Lung (tissue), 17 donors: ENCODE measurements at places on chromosomes 13 and 19.
A peak's percentile ranks its signal among the peaks of the same experiment; 100 is the strongest.

DNA sequence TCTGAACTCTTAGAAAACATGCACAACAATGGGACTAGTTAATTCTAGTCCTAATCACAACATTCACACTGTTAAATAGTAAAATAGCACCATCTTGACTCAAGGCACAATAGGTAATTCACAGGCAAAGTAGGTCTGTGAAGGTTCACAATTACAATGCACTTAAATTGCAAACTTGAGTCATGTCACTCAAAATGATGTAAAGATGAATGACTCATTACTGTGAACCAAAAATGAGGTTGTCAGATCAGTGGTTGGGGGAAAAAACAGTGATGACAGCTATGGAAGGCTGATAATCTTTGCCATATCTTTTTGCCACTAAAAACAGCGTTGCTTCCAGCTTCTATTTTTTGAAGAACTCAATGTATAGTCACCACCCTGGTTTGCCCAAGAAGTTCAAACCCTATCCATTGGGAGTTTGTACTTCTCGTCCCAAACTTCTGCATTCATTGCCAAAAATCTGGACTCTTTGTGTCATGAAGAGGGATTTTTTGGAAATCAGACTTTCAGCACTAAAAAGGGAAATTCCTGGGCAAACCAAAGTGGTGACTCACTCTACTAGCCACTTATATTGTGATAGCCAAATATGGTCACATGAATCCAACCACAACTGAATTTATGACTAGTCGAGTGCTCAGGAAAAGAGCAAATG is 200.9 kb upstream of the TMTC4 start:
- no peak for DNase-seq

DNA sequence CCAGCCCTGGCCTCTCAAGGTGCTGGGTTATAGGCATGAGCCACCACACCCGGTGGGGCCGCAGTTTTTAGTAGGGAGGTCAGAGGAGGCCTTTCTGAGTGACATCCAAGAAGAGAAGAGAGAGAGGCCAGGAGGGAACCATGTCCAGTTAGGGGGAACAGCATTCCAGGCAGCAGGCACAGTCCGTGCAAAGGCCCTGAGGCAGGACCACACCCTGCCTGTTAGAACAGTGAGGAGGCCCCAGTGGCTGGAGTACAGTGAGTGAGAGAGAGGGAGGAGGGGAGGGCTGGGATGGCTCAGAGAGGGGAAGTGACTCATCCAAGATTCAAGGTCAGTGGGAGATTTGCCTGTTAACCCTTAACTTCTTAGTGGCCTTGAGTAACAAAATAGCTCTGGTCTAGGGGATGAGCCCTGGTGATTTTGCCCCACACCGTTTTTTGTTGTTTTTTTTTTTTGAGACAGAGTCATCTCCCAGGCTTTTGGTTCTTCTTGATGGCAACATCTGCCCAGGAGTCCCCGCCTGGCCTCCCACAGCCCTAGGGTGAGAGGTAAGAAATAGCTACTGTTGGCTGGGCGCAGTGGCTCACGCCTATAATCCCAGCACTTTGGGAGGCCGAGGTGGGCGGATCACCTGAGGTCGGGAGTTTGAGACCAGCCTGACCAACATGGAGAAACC is 2.7 kb upstream of the PLIN3 start:
- no peak for DNase-seq

GRCh38 chr13:45501175-45501526 is 36.4 kb downstream of the COG3 start:
- no peak for DNase-seq

GRCh38 chr13:33682020-33682564 is 135.9 kb upstream of the RFC3 start:
- DNase-seq, result no peak

DNA sequence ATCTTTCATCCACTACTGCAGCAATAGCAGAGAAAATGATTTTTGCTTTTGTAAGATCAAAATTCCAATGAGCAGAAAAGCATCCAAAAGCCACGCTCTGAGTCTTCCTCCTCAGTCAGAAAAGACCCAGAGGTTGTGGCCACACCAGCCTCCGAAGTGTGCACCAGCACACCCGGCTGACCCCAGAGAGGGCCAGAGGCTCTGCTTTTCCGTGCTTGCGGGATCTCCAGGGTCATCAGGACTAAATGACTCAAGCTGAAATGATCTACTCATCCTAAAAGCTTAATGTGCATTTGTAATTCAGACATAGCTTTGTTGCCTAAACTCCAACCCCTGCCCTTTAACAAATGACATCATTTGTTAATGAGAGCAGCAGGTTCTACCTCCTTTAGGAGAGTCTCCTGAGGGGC is 16.5 kb downstream of the RXFP2 start:
- no peak for DNase-seq

- DNase-seq, result no peak
Measured at GRCh38 chr19:54341295-54341694, 2.3 kb upstream of the LILRA4 start.

- DNase-seq, result peak; percentile 35
Measured at GRCh38 chr13:63044589-63045313, 1629.1 kb upstream of the PCDH20 start.

DNA sequence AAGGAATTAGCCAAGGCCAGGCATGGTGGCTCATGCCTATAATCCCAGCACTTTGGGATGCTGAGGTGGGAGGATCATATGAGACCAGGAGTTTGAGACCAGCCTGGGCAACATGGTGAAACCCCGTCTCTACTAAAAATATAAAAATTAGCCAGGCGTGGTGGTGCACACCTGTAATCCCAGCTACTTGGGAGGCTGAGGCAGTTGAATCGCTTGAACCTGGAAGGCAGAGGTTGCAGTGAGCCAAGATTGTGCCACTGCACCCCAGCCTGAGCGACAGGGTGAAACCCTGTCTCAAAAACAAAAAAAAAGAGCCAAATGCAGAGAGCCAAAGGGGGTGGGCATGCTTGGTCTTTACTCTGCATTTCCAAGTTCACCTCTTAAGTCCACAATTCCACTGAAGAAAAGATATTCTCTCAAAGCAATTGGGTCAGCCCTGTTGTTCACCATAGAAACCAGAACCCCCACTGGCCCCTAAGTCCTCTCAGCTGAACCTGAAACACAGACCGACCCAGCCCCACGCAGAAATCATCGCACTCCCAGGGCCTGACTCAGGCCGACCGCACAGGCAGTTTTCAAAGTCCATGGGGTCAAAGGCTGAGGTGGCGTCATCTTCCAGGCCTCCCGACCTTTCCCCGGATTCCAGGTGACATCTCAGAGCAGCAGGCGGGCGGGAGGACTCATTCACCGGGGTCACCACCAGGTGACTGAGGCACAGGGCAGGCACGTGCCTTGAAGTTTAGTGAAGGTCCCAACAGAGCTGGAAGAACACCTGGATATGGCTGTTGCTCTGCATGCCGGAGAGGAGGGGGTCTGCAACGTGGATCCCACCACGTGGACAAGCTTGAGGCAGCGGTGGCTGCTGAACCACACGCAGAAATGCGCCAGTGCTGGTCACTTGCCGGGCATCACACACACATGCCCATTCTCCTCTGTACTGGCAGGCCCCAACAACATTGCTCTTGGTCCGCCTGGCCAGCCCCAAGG is 33.1 kb downstream of the SLC25A42 start:
- no peak for DNase-seq

- DNase-seq, result no peak
Measured at GRCh38 chr13:22589880-22590279, 590.9 kb upstream of the SGCG start.

GRCh38 chr19:34134190-34135053 is 37.9 kb upstream of the LSM14A start:
- DNase-seq, result peak; percentile 89

DNA sequence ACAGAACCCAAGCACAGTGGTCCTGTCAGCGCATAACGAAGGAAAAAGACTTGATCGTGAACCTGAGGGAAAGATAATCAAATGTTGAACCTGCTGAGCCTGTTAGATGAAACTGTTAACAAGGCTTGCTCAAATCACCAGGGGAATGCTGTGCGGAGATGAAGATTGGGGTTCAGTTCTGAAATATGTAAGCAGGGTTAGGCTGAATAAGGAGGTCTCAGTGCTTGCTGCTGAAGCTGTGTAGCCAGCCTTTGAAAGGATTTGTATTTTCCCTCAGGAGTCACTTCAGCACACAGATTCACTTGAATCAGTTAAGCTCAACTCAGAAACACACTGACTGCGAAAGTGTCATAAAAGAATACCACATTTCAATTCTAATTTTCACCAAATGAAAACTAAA is 793.5 kb downstream of the OLFM4 start:
- DNase-seq, result no peak

- DNase-seq, result no peak
Measured at GRCh38 chr13:51057906-51058305, 53.2 kb downstream of the C13orf42 start.

- DNase-seq, result peak; percentile 46
Measured at GRCh38 chr19:53102756-53103233, 427 bp downstream of the ZNF160 start.

GRCh38 chr13:75881109-75881775 is 245.1 kb downstream of the LMO7 start:
- DNase-seq, result no peak

DNA sequence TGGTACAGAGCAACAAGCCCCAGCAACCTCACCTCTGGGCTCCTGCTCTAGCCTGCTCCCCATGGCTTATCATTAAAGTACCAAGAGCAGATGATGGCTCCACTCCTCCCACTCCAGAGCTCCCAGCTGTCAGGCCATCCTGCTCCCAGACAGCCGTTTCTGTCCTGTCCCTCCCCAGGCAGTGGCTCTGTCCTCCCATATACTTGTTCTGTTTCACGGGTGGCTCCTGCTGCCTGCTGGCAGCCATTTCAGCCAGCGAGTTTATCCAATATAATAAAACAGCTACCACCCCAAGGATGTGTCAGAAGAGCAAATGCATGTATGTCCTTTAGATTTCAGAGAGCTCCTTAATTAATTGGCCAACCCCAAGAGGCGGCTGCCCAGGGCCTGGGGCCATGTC is 79.4 kb upstream of the VSTM2B start:
- no peak for DNase-seq

GRCh38 chr19:45677351-45678230 is 9.6 kb downstream of the GIPR start:
- peak; percentile 75 for DNase-seq

DNA sequence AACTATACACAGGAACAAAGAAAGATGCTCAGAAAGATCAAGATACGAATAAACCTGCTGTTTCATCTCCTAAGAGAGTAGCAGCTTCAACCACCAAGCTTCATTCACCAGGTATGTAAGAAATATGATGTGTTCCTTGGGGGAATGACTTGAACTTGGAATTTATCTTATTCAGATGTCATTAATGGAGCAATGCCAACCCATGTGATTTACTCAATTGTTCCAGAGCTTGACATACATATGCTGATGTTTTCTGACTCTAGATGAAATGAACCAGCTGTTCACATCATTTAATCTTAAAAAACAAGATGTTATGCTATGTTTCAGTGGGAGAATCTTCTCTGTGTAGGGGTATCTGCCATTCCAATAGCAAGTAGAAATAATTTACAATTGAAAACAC is 270.9 kb downstream of the SLC7A1 start:
- no peak for DNase-seq

DNA sequence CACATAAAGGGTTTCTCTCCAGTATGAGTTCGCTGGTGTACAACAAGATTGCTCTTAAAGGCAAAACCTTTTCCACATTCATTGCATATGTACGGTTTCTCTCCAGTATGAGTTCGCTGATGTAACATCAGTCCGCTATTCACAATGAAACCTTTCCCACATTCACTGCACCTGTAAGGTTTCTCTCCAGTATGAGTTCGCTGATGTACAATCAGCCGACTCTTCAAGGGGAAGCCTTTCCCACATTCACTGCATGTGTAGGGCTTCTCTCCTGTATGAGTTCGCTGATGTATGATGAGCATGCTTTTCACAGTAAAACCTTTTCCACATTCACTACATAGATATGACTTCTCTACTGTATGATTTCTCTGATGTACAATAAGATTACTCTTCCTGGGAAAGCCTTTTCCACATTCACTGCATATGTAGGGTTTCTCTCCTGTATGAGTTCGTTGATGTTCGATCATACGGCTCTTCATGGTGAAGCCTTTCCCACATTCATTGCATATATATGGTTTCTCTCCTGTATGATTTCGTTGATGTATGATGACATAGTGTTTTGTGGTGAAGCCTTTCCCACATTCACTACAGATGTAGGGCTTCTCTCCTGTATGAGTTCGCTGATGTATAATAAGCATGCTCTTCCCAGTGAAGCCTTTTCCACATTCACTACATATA is 6.0 kb upstream of the ZNF614 start:
- no peak for DNase-seq

DNA sequence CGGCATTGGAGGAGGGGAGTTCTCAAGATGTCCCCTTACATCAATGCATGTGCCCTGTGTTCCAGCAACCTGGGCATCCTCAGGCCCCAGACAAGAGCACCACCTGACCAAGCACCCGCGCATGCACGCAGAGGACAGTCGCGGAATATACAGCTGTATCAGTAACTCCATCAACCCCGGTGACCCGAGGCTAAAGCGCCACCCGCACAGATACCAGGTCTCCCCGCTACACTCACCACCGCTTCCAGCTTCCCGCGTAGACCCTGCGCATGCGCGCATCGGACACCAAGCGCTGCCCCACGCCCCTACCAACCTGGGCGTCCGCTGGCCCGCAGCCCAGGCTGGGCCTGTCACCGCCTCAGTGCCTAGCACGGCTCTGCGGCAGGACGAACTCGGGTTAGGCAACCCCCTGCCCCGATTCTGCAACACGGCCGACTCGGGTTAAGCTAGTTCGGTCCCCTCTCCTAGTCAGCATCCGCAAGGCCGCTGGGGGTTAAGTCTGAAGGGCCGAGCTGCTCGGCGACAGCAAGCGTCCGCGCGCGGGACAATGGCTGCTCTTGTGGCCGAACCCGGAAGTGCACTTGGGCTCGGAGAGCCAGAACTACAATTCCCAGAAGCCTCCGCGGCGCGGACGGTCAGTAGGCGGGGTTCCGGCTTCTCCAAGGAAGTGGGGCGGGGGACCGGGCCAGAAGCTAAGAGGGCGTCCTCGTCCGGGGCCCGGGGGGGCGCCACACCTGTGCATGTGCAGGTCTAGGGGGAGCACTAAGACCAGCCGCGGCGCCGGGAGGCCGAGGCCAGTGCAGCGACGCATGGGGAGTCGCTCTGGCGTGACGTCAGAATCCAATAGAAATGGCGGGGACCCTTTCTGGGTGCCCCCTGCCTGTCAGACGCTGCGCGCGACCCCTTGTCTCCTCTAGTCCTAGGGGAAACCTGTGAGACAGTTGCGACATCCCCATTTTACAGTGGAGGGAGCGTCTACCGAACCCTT is at the start of gene ZNF180:
ZNF180 (minus strand) TSS at position 561 of the 988 bp plus-strand sequence. CDS start 3,188 bp downstream, outside the sequence.
- DNase-seq, result peak; percentile 98

- no peak for DNase-seq
Measured at GRCh38 chr13:33183431-33184111, 102.0 kb downstream of the STARD13 start.

DNA sequence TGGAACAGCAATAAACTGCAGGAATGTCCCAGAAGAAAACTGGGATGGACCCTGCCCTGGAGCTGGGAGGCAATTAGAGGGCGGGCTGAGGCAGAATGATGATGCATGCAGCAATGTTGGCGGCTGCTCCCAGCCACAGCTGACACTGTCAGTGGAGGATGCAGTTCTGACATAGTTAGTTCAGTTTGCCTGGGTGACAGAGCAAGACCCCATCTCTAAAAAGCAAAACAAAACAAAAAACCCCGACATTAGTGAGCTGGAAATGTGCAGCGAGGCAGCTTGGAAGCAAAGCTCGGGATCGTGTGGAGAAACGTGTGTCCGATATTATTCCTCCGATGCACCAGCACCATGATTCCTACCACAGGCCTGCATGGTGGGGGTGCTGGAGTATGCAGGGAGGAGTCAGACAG is 110.1 kb upstream of the UQCRFS1 start:
- no peak for DNase-seq
